Heart right ventricle (tissue), 16 donors: ENCODE measurements at places on chromosomes 13 and 19. TPM values are rescaled to one million over a fixed set of nuclear protein-coding genes. Genes with fewer than 3 reads are reported as not detected.

DNA sequence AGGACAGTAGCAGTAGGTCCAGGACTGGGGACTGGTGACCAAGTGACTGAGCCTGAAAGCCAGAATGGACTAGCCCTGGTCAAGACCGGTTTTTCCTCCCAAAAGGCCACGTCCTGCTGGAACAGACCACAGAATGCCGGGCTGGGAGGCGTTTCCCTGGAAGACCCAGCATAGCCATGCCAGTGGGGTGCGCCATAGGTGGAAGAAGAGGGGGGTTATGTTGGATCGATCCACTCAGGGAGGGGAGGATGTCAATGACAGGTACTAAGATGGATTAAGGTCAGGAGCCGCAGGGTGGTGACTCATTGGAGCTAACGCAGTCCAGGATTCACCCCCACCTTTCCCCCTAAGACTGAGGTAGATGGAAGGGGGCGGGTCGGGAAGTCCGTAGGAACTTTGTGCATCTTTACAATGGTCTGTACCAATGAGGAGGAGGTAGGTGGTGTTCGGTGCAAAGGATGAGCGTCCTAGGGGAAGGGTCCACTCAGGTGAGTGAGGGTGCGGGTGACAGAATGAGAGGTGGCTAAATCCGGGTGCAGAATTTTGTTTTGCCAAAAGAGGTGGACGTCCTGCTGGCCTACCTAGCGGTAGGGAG, 21.0 kb downstream of the VASP start:
- DNase-seq: no peak

GRCh38 chr13:41606646-41607045, 149.3 kb downstream of the RGCC start:
- no peak for DNase-seq

GRCh38 chr19:19256072-19256969, 16.8 kb downstream of the TM6SF2 start:
- no peak for DNase-seq

DNA sequence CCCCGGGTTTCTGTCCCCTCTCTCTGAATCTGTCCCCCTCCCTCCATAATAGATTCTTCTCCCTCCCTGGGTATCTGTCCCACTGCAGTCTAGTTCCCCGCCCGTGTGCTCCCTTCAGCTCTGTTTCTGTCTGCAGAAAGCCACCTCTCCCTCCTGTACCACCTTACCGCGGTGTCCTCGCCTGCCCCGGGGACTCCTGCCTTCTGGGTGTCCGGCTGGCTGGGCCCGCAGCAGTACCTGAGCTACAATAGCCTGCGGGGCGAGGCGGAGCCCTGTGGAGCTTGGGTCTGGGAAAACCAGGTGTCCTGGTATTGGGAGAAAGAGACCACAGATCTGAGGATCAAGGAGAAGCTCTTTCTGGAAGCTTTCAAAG, 1.3 kb downstream of the FCGRT start:
- no peak for DNase-seq

DNA sequence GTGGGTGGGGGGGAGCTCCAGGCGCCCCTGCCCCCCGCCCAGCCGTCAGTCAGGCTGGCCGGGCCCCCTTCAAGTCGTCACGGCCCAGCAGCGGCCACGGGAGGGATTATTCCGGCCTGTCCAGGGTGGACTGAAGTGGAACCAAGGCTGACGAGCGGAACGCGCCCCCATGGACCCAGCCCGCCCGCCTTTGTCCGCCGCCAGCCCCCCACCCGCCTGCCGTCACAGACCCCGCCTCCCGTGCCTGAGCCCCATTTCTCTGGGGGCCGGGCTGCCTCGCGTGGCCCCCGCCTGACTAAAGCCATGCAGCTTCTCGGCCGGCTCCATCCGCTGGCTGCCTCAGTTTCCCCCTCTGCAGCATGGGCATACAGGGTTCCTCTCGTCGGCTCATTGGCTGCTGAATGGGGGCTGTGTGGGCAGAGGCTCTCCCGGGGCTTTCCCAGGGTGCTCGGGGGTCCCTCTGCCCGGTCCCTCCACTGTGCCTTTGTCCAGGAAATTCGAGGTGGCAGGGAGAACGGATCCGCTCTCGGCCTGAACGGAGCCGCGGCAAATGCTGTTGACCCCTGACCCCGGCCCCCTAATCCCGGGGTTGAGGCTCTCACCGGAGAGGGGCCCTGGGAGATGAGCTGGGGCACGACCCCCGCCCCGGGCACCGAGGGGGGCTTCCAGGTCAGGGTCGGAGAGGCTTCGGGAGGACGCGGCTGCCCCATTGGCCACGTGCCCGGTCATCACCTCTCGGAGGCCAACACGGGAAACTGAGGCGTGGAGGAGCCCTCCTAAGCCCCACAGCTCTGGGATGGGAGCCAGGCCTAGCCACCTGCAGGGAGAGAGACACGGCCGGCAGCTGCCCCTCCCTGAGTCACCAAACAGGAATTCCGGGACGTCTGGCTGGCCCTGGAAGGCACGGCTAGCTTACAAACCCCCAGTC, 27.4 kb downstream of the EFNA2 start:
- DNase-seq: no peak

GRCh38 chr19:49614096-49614833, 23.3 kb downstream of the PRR12 start:
- no peak for DNase-seq

DNA sequence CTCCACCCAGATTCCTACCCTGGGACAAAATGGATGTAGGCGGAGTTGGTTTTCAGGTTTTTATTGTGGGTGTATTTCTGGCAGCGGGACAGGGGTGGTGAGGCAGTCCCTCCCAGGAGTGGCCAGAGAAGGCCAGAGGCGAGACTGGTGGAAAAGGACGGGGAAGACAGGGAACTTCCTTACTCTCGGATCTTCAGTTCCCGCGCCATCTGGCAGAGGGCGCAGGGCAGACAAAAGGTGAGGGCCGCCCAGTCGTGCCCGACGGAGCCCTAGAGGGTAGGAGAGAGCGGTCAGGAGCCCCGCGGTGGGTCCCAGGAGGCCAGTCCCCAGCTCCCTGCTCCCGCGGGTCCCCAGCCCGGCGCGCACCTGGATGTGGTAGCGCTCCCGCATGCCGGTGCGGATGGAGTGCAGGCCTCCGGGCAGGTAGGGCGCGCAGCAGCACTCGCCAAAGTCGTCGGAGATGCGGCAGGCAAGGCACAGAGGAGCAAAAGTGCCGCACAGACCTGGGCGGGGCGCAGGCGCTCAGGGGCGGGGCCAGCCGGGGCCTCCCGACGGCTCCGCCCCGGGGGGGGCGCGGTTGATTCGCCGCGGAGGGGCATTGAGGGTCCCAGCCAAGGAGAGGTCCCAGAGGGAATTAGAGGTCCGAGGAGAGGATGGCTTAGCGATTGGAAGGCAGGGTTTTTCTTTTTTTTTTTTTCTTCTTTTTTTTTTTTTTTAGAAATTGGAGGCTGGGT, 3.0 kb downstream of the CNFN start:
- DNase-seq: peak; percentile 55

The ACER1 gene
- total RNA-seq: not detected

The CDX2 gene
- total RNA-seq: not detected

The PRSS57 gene
- total RNA-seq: not detected

The B3GNT8 gene
- total RNA-seq: 8.2 TPM

The DZIP1 gene
- total RNA-seq: 2.7 TPM

The CEACAM20 gene
- not detected for total RNA-seq

The OR7C1 gene
- not detected for total RNA-seq

The CD209 gene
- 1.6 TPM for total RNA-seq

The DENND1C gene
- 1.1 TPM for total RNA-seq

The KLF5 gene
- 2.8 TPM for total RNA-seq
